ENCODE measurements at places on chromosomes 3 and 15.

GRCh38 chr3:11625376-11626083, 18.2 kb downstream of the VGLL4 start:
- DNase-seq: no peak

DNA sequence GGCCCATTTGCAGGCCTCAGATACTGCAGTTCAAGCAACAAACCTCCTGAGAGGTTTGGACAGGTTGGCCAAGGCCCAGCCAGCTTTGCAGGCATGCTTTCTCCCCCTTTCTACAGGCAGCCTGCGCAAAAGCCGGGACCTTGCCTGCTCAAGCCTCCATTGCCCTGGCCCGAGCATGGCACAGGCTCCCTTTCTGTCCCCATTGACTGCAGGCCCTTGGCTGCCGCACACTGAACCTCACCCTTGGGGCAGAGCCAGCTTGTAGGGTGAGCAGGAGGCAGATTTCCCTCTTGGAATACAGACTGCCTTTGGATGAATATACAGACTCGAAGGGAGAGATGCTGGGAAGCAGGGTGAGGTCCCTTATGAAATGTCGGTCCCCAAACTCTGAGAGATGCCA, 461.7 kb upstream of the PROK2 start:
- DNase-seq: no peak

- DNase-seq: no peak
Measured at GRCh38 chr15:73792415-73792814, 39.3 kb upstream of the INSYN1 start.

- no peak for DNase-seq
Measured at GRCh38 chr3:121330634-121331033, 215.2 kb downstream of the POLQ start.

DNA sequence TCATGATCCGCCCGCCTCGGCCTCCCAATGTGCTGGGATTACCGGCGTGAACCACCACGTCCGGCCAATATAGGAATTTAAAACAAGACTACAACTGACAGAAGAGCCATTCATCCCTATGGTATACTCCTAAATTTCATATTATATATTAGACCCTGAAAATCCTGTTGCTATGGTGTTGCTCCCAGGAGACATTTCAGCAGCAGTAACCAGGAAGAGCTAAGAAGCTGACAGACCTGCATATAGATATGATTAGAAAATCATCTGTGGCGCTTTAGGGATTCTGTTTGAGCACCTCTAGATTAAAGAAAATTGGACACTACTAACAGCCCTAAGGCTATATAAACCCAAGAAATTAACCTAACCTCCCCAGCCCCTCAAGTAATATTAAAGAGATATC, 38.8 kb downstream of the TBL1XR1 start:
- no peak for DNase-seq

DNA sequence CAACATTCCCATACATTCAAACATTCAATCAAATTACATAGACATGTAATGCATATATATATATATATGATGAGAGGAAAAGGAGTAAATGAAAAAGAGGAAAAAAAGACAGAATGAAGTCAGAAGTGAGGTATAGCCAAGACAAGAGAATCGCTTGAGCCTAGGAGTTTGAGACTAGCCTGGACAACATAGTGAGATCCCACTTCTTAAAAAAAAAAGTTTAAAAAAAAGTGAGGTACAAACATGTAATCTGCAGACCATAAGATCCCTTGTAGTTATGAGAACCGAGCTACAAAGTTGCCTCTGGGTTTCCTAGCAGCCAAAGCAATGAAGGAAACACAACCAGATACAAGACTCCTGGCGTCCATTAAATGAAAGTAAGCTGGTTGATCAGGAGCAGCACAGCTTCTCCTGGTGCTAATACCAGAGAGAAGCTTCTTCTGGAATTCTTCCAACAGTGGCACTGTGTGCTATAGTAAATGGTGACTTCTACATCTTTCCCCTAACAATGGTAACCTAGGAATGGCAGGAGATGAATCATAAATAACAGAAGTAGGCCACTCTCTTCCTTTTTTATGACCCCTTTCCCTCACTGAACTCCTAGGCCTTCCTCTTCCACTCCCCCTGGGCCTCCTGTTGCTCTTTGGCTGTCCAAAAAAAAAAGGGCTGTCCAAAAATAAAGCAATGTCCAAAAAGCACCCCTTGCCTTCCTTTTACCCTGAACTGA, 3.5 kb downstream of the KCNMB3 start:
- no peak for DNase-seq

- DNase-seq: peak; percentile 64
Measured at GRCh38 chr15:57146506-57147201, 228.2 kb downstream of the TCF12 start.

DNA sequence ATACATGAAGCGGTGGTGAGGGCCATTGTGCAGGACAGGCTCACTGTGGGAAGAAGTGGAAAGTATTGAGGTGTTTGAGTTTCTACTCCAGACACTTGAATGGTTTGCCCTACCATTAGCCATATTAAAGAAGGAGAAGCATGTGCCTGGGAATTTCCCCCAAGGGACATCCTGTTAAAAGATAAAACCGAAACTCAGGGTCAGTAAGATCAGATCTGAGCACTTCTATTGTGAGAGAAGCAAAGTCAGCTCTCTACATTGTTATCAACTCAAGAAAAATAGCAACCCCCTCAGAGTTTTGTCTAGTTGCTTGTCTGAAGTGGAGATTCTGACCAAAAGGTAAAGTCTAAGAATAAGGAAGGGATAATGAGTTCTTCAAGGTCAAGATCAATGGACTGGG, 269.8 kb downstream of the CHST2 start:
- no peak for DNase-seq

DNA sequence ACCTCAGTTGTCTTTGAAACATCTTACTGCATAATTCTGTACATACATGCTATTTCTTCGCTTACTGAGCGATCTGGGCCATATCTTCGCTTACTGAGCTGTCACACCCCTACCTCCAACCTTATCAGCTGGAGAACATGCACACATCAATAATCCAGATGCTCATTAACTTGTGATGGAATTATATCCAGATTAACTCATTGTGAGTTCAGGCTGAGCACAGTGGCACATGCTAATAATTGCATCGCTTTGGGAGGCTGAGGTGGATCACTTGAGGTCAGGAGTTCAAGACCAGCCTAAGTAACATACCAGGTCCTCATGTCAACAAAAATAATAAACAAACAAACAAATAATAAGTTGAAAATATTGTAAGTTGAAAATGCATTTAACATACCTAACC, 19.3 kb upstream of the ANXA2 start:
- no peak for DNase-seq

- DNase-seq: peak; percentile 72
Measured at GRCh38 chr3:30156586-30157498, 449.6 kb upstream of the TGFBR2 start.

DNA sequence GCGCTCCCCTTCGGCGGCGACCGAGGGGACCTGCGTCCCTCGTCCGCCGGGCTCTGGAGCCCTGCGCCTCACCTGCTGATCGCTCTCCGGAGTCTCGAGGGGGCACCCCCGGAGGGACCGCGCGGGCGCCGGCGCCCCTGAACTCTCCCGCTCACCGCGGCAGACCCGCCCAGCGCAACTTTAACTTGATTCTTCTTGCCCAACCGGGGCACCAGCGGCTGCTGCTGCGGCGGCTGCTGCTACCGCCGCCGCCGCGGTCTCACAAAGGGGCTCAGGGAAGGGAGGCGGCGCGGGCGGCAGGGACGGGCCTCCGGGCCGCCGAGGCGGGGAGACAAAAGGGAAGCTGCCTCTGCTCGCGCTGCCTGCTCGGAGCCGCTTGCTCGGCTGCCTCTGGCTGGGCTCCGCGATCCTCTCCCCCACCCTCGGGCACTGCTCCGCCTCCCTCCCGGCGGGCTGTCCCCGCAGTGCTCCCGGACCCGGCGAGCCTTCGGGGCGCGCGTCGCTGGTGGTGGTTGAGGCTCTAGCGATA, at the start of gene PPM1L:
Gene PPM1L, plus strand, starts transcription at position 456 of the 529 bp plus-strand sequence.
- peak; percentile 7 for DNase-seq
